NCI-H187 treated with DMSO at 0.1 percent for 48 hours (cell line): ENCODE measurements at places on chromosomes 2 and 18.

DNA sequence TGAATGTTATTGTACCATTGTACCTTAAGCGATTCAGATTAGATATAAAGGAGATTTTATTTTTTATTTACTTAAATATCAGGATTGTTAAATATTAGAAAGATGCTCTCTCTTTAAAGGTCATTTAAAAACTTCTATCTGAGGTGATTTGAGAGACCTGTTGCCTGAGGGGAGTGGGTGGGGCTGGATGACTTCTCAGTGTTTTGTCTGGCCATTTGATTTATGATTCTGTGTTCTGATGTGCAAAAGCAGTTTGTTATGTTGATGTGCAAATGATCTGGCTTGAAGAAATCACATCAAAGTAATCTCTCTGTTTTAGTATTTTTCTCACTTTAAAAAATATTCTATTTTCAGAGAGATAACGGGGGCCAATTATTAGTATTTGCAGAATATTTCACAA, 370.8 kb downstream of the NUP35 start:
- no peak for DNase-seq

DNA sequence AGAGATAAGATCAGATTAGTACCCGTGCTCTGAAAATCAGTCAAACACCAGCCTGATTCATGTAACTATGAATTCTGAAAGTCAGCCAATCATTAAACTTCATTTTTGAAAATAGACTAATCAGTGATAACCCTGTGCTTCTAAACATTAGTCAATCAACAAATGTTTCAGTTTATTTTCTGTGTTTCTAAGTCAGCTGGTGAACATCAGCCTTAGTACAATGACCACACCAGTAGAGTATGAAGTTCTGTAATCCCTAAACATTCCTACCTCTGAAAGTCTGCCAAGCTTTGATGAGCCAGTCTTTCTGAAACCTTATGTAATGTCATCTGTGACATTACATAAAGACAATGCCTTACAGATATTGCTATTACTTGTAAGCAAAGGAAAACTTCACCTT, 807.4 kb upstream of the CRIM1 start:
- DNase-seq, result no peak

GRCh38 chr2:52844701-52845423, 922.7 kb upstream of the CHAC2 start:
- DNase-seq, result no peak

DNA sequence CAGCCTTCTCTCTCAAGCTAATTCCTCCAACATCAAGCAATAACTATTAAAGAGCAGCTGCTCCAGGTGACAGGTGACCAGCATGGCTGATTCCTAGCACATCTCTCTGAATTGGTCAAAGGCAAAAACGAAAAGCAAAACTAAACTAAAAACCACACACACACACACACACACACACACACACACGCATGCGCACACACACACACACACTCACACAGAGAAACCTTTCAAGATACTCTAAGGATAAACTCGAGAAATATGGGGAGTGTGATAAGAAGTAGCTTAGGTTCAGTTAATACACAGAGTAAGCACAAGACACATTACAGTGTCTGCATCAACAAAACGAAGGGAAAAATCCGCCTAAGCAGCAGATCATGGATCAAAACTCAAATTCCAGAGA, 74.5 kb upstream of the FZD7 start:
- no peak for DNase-seq

DNA sequence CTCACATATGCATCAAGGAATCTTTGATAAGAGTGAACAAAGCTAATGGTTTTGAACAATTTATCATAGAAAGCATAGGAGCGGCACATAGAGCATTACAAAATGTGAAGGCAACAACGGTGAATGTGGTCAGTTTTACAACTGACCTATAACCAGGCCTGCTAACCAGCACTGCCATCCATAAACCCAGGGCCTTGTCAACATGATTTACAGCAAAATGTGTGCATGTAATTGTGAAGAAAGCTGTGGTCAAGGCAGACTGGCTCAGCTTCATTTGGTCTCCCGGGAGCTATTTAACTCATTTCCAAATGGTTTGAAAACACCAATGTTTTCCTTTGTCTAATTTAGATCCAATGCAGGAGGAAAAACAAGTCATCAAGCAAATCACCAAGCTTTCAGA, 119.8 kb downstream of the DHRS9 start:
- DNase-seq, result no peak

- no peak for DNase-seq
Observed at GRCh38 chr2:45650851-45651414, 542 bp upstream of the PRKCE start.

- DNase-seq, result no peak
Observed at GRCh38 chr2:197174539-197175094, 136.0 kb downstream of the ANKRD44 start.

DNA sequence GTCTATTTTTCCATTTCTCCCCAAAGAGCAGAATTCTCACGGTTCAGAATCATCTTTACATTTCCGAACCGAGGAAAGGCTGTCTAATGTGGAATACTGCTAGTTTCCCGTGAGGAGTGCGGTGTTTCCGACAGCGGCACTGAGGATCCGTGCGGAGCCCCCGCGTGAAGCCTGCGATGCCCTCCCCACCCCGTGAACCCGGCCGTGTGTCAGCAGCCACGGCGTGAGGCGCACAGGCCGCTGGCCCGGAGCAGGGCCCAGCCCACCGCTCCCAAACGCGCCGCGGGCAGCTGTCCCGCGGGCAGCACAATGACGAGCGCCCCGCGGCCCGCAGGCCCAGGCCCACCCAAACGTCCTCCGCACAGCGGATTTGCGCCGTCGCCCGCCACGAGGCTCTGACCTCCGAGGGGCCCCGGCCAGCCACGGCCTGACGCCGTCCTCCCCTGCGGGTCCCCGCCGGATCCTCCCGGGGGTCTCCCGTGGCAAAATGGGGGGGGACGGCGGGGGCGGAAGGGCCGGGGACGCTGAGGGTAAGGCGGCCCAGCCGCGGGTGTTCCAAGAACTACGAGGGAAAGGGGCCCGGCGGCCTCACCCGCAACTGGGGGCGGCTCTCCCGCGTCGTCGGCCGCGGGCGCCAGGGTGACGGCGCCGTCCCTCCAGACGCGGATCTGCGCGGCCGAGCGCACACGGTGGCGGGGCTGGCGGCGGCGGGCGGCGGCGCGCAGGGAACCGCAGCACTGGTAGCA, 796 bp downstream of the SPIRE1 start:
- no peak for DNase-seq

DNA sequence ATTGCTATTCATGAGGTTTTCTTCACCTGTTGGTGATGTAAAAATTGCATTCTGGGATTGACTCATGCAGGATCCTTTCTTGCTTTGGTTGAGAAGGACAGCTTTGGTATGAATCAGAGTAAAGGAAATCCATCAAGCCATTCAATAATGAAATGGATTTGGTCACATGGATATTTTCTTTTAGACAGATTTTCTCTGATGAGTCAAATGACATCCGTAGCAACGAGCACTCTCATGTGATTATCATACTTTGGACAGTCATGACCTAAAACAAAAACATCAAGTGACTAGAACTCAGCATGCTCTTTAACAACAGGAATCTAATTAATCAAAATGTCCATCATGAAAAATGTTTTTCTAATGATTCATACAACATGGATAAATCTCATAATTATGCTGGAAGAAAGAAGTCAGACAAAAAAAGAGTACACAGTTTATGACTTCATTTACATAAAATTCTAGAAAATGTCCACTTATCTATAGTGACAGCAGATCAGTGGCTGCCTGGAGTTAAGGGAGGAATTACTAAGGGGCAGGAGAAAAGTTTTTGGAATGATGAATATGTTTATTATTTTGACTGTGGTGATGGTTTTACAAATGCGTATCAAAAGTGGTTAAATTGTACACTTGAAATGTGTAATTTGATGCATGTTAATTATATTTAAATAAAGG, 30.7 kb downstream of the TRAK2 start:
- DNase-seq, result no peak

- DNase-seq, result no peak
Observed at GRCh38 chr2:192345287-192345686, 150.6 kb upstream of the TMEFF2 start.

- no peak for DNase-seq
Observed at GRCh38 chr2:239239607-239240413, 161.0 kb downstream of the HDAC4 start.

DNA sequence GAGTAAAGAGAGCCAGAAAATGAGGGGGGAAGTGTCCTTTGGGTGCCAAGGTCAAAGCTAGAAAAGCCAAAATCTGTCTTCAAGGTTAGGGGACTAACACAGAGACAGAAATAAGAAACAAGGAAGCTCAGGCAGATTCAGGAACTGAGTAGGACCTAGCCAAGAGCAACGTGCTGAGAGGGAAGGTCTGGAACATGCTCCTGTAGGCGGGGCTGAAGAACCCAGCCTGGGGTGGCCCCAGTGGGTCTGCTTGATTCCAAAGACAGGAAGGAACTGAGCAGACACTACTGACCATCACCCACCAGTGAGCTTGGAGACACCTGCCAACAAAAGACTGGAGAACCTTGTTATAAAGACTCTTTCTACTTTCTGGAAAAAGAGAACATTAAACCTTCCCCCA, 105.1 kb downstream of the SP3 start:
- no peak for DNase-seq

DNA sequence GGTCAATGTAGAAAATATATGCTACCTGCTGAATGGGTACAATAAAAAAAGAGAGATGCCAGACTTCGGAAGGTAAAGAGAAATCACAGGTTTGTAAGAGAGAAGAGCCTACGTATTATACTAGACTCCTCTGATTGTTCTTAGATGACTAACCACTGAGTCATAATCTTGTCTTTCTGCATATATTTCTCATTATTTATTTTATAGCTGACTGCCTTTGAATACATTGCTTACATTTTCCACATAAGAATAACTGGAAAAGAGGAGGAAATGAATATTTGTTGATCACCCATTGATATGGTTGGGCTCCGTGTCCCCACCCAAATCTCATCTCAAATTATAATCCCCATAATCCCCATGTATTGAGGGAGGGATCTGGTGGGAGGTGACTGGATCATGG, 90.3 kb upstream of the RAB27B start:
- no peak for DNase-seq

- no peak for DNase-seq
Observed at GRCh38 chr2:15369129-15369528, 192.0 kb downstream of the NBAS start.

DNA sequence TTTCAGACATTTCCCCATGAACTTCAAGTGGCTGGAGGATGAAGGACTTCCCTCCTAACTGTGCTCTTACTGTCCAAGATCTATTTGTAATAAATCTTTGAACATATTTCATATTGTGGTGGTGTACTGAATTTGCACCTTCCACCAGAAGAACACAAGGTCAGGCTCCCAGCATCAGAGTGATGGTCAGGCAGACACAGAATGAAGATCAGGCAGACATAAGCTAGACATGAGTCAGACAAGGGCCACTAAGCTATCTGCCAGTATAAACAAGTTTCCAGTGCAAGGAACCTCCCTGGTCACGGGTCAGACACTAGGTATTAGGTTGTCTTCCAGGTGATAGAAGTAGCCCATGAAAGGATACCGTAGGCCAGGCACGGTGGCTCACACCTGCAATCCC, 20.0 kb downstream of the AQP12B start:
- no peak for DNase-seq

DNA sequence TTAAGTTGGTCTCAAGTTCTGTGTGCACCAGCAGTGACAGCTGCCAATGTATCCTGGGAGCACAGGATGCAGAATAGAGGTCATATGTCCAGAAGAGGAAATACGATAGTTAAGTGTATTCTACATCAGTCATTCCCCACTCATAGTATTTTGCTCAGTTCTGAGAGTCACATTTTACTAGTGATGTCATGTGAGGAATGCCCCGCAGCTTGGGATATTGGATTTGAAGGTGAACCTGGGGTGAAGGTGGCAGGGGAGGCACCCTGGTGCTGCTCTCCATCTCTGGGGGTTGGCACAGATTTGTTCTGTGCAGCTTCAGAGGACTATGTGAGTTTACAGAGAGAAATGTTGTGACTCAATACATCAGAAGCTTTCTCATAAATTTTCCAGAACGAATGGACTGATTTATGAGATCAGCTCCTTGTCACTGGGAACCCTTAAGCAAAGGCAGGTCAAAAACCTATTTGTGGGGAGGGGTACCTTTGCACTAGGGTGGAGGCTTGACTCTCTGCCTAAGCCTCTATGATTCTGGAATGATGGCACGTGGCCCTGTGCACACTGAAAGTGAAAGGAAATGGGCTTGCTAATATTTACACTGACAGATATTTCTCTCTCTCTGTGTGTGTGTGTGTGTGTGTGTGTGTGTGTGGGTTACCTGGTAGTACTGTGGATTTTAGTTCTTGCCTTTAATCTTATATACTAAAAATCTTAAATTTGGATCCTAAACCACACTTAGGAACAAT, 95.9 kb downstream of the NEB start:
- DNase-seq, result no peak

GRCh38 chr2:32745191-32745590, 117.3 kb downstream of the TTC27 start:
- DNase-seq, result no peak

DNA sequence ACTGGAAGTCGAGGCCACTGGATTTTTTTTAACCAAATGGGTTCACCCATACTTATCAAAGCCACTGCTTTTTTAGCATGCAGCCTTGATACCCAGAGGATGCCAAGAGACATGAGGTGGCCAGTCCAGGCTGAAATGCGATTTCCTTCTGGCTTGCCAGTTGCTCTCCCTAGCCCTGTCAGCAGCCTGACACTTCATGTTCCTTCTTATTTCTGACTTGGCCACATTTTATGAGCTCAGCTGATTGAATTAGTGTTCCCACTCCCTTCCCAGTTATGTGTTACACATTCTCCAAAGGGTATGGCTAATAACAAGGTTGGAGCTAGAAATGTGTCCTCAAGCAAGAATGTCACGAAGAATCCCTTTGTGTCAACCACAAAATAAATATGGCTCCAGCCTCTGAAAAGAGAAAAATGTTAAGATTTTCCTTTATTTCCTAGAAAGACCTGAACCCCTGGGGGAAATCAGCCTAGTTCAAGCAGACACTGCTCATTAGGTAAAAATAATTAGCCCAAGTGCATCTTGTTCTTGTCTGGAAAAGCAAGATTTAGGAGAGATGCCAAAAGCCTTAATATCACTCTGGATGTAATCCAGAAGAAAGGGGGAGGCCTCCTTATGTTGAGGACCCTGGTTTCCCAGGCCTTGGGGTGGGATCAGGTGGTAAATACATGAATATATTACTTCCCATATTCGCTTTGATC, 121.7 kb upstream of the TACR1 start:
- DNase-seq, result no peak

DNA sequence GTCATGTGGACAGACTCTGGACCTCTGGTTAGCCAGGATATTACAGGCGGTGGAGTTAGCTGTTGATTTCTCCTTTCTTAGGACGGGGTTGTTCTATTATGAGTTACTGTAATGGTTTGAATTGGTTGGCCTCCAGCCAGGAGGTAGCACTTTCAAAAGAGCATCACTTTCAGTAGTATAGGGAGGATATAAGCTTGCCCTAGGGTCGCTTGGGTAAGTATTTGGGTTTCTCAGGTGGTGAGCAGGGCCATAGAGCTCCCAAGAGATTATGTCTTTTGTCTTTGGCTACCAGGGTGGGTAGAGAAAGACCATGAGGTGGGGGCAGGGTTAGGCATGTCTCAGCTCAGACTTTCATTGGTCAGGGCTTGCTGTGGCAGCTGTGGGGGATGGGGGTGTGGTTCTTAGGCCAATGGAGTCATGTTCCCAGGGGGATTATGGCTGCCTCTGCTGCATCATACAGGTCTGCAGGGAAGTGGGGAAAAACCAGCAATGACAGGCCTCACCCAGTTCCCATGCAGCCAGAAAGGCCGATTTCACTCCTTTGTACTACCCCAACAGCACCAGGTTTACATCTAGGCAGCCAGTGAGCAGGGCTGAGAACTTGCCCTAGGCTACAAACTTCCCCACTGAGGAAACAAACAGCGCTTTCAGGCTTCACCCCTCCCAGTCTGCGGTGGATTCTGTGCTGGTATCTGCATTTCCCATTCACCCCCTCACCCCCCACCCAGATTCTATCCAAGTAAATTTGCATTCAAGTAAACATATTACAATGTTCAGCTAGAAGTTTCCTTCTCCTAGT, 89.4 kb upstream of the SLC38A11 start:
- DNase-seq, result no peak
